Lung (tissue), 17 donors: ENCODE measurements at places on chromosomes 13 and 19. TPM values are rescaled to one million over a fixed set of nuclear protein-coding genes. Genes with fewer than 3 reads are reported as not detected.

DNA sequence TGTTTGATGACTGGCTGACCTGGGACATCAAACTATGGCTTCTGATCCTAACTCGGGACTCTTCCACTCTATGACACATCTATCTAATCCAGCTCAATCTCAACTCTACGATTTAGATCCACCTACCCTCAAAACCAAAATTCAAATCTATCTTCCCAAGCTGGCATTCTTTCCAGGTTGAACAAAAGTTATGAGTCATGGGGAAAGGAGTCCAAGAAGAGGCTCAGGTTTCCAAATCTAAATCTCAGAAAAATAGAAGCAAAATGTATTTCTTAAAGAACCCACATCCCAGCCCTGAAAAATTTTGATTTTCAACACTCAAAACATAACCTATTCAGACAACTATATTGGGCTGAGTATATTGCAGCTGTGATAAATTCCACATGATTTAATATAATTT lies 143.9 kb upstream of the IPO5 start:
- no peak for DNase-seq

- DNase-seq, result no peak
Observed at GRCh38 chr13:77986713-77987112, 68.1 kb upstream of the EDNRB start.

APOC1 gene
- total RNA-seq, result 14.0 TPM

GRCh38 chr13:106088085-106088484 lies 447.4 kb downstream of the EFNB2 start:
- DNase-seq, result no peak

KCNN1 gene
- not detected for total RNA-seq

DNA sequence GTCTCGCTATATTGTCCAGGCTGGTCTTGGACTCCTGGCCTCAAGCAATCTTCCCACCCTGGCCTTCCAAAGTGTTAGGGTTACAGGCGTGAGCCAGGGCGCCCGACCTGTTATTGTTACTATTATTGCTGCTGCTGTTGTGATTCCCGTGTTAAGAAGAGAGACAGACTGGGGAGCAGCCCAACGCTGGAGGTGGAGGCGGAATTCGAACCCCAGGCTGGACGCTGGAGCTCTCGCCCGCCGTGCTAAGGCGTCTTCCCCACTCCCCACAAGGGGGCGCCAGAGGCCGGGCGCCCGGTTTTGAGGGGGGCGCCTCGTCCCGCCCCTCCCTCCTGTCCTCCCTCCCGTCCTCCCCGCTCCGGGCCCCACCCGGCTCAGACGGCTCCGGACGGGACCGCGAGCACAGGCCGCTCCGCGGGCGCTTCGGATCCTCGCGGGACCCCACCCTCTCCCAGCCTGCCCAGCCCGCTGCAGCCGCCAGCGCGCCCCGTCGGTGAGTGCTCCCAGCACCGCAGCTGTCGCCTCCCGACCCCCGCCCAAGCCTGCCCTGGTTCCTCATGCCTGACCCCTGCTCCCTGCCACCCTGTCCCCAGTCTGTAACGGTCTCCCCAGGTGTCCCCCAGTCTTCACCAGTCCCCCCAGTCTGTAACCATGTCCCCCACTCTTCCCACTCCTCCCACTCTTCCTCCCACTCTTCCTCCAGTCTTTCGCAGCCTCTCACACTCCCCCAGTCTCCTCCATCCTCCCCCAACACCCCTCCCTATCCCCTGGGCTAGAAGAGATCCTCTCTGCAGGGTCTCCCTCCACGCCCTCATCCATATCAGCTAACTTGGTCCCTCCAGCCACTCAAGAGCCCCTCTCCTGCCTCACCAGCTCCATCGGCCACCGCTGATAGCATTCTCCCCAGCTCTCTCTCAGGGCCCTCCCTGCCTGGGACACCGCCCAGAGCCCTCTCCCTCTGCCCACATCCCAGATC lies at the start of gene EHD2:
Gene EHD2 (plus strand): TSS at position 377 of the 976 bp plus-strand sequence. CDS start 3,191 bp downstream, outside the sequence.
- peak; percentile 82 for DNase-seq

DNA sequence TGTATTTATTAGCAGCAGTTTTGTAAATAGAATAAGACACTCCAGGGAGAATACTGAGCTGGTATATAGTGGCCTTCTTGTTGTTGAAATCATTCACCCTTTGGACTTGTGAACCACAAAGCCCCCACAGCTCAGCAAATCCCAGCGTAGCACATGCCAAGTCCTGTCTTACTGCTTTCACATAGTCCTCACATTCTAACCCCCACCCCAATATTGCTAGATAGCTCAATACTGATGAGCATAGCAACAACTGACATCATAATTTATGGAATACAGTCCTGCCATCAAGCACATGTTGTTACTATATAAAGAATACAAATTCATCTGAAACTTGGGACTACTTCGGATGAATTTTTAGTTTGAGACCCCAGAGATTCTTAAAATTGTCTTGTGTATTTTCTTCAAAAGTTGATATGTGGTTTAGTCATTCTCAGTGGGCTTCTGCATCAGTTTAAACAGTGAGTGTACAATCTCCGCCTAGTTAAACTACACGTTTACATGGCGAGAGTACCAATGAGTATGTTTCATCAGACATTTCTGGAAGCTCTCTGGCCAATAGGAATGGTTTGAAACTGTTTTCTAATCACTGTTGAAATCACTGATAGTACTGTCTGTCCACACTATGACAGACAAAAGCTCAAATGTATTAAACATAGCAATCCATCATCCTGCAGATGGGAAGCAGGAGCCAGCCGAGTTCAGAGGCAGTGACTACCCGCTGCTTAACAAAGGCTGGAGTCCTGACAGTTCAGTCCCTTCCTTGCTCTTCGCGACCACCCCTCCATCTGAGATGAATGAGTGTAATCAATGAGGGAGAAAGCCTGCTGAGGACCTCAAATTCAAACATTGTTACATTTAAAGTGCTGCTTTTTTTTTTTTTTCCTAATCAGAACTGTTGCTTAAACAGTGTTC lies 15.2 kb downstream of the DACH1 start:
- no peak for DNase-seq
